ENCODE measurements at places on chromosomes 1 and 21.

GRCh38 chr1:43969746-43970466 lies at the start of gene DPH2:
Gene DPH2 (plus strand): TSS chr1:43970010. CDS start chr1:43970176, 166 bp downstream.
- peak; percentile 84 for DNase-seq

- peak; percentile 68 for DNase-seq
Observed at GRCh38 chr1:51648180-51649109, 31.6 kb downstream of the OSBPL9 start.

DNA sequence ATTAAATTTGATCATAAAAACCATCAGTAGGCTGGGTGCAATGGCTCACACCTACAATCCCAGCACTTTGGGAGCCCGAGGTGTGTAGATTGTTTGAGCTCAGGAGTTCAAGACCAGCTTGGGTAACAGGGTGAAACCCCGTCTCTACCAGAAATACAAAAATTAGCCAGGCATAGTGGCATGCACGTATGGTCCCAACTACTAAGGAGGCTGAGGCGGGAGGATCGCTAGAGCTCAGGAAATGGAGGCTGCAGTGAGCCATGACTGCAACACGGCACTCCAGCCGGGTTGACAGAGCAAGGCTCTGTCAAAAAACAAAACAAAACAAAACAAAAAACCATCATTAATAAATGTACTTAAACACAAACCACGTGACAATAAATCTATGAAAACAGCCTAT lies 61.0 kb downstream of the ARID4B start:
- DNase-seq: no peak

DNA sequence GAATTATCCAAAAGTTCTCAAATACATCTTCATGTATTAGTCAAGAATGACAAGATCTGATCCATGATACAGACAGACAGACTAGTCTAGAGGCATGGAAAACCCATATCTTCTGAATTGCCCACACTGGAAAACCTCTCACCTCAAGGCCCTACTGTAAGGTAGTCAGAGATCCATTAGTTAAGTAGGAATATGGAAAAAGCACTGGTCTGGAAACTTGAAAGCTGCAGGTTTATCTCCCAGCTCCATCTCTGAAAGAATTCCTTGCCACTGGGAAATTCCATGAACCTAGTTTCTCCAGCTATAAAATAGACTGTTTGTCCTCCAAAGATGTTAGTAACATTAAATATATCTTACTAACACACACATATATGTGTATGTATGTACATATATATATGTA lies 169.2 kb downstream of the AKT3 start:
- DNase-seq: no peak
